Mammary microvascular endothelial cell (primary cell): ENCODE measurements at places on chromosomes 11 and 22. TPM values are rescaled to one million over a fixed set of nuclear protein-coding genes. Genes with fewer than 3 reads are reported as not detected.

Gene OR52H1
- not detected in 2 replicates for total RNA-seq

Gene DDIAS
- 7.7 and 12.3 TPM in 2 replicates for total RNA-seq

Gene SEPTIN5
- 7.9 and 8.7 TPM in 2 replicates for total RNA-seq

Gene KCNJ1
- not detected in 2 replicates for total RNA-seq

Gene NNMT
- 121 and 168 TPM in 2 replicates for total RNA-seq

Gene CASP5
- total RNA-seq = not detected in 2 replicates

Gene YPEL4
- total RNA-seq = 0.25 TPM in 1 of 2 replicates, not detected in the other

Gene MS4A3
- total RNA-seq = not detected in 2 replicates

Gene CRYBB1
- not detected in 2 replicates for total RNA-seq

Gene CREB3L1
- 0.10 and 0.33 TPM in 2 replicates for total RNA-seq

Gene SLC16A8
- not detected in 2 replicates for total RNA-seq

Gene OR52K1
- not detected in 2 replicates for total RNA-seq

Gene KLHDC7B
- total RNA-seq = not detected in 2 replicates

Gene MIAT
- under 0.01 and 0.07 TPM in 2 replicates for total RNA-seq

Gene DDI1
- not detected in 2 replicates for total RNA-seq

Gene HSPB2
- total RNA-seq = not detected in 2 replicates

Gene KMT2A
- total RNA-seq = 18.0 and 22.1 TPM in 2 replicates

Gene DCDC1
- total RNA-seq = not detected in 2 replicates

Gene TENM4
- total RNA-seq = not detected in 2 replicates

Gene ETS1
- 80.8 and 90.3 TPM in 2 replicates for total RNA-seq

Gene SCGB2A2
- total RNA-seq = not detected in 2 replicates

Gene FSHB
- not detected in 2 replicates for total RNA-seq
